ENCODE measurements at places on chromosomes 4 and X.
A peak's percentile ranks its signal among the peaks of the same experiment; 100 is the strongest.

DNA sequence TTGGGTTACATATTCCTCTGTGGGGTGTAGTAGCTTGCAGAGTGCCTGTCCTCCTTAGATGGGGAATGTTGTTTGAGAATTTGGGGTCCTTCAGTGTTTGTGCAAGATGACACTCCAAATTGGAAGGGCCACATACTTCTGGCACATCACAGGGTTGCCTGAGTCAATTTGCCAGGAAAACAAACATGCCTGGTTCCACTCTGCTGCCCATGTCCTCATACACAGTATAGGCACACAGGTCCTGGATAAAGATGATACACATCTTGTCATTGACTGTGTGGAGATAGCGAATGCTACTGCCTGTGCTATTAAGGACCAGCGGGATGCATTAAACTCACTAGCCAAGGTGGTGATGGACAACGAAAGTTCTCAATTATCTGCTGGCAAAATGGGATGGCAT, 11.2 kb upstream of the LAP3 start:
- H3K36me3 ChIP-seq: no peaks in the 10 kb centered on the region
- no peak for DNase-seq
- peaks cover 13% of the 10 kb centered on the region for H3K4me1 ChIP-seq
- H3K27me3 ChIP-seq: peaks cover 5% of the 10 kb centered on the region
- H3K27ac ChIP-seq: no peak overlapping the region

DNA sequence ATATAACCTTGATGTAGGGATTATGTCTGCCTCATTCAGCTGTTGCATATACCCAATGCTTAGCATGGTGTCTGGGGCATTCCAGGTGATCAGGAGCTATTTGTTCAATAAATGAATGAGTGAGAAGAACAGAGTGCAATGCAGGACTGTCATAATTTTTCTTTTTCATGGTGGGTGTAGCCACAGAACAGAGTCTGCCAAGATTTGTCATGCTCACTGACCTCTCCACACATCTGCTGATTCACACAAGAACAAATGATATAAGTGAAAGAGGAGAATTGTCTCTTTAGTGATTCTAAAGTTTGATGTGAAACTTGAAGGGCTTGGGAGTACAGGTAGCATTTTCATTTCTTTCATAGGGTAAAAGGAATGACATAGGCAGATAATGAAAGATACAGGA, 64.4 kb upstream of the TEX13D start:
- no peaks in the 10 kb centered on the region for H3K27me3 ChIP-seq
- no peaks in the 10 kb centered on the region for H3K4me1 ChIP-seq
- no peak for DNase-seq
- H3K36me3 ChIP-seq: no peaks in the 10 kb centered on the region

DNA sequence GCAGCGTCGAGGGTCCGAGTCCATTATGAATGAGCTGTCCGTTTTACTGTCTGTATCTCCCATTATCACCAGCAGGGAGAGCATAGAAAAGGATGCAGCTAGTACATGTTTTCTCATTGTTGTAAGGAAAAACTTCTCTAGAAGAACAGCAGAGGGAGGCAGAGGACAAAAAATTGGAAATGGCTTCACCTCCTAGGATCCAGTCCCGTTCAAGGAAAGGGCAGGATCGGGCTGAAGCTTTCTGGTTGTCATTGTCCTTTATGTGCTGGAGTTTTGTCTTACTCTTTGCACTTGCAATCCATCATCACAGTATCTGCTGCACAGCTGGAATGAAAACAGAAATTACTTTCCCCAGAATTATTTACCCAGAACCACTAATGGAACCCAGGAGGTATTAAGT, 14.7 kb downstream of the NDP start:
- no peaks in the 10 kb centered on the region for H3K36me3 ChIP-seq
- DNase-seq: no peak
- no peak overlapping the region for H3K4me3 ChIP-seq
- peaks cover 5% of the 10 kb centered on the region for H3K27me3 ChIP-seq
- peaks cover 3% of the 10 kb centered on the region for H3K4me1 ChIP-seq
- H3K27ac ChIP-seq: no peak overlapping the region

DNA sequence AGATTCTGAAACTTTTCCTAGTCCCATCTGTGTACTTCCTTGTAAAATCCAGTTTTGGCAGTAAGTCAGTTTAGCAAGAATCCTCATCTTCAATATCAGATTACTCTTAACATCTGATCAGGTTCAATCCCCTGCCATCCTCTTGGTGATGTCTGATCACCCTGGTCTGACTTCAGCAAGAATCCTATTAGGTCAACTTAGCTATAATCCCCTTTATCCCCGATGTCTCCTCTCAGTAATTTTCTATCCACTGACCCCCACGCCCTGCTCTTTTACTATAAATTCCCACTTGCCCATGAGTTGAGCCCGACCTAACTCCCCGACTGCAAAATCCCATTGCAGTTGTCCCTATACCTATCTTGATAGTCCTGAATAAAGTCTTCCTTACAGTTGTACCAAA, 57.9 kb upstream of the PRSS48 start:
- H3K4me3 ChIP-seq: no peak overlapping the region
- no peak for DNase-seq
- H3K36me3 ChIP-seq: peaks cover 10% of the 10 kb centered on the region
- H3K27ac ChIP-seq: peak overlapping the region; percentile 6

GRCh38 chrX:275476-275966, 5.7 kb upstream of the PLCXD1 start:
- H3K4me1 ChIP-seq: peaks cover 12% of the 10 kb centered on the region
- no peak for DNase-seq
- H3K4me3 ChIP-seq: no peak overlapping the region
- H3K27ac ChIP-seq: no peak overlapping the region
- no peaks in the 10 kb centered on the region for H3K36me3 ChIP-seq
- H3K27me3 ChIP-seq: no peaks in the 10 kb centered on the region

All from progenitor cell of endocrine pancreas (in vitro differentiated cells).